ENCODE measurements at places on chromosomes 2 and 18.

GRCh38 chr2:62231541-62231940, 35.6 kb downstream of the B3GNT2 start:
- DNase-seq, result no peak

DNA sequence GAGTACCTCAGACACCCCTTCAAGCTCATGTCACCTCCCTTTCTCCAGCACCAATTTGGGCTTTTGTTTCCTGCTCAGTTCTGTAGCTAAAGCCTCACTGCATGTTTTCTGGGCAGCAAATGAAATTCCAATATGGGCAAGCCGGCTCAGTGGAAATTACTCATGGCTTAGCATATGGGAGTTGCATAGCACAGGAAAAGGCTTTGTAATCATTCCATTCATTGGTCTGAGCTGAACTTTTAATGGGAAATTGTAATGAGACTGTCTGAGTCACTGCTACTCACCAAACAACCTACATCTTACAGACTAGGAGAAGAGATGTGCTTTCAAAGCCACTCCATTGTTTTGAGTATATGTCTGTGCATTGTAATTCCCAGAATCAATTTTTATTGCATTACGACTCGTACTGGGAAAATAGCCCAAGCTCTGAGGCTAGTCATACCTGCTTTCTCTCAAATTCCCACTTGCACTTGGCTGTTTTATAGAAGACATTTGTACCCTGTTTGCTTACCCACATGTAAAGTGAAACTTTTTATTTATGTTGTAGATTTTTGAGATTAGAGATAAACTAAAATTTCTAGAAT, 139.5 kb upstream of the LRATD1 start:
- DNase-seq, result no peak

GRCh38 chr2:182020286-182021070, 34.8 kb downstream of the PPP1R1C start:
- DNase-seq, result no peak

DNA sequence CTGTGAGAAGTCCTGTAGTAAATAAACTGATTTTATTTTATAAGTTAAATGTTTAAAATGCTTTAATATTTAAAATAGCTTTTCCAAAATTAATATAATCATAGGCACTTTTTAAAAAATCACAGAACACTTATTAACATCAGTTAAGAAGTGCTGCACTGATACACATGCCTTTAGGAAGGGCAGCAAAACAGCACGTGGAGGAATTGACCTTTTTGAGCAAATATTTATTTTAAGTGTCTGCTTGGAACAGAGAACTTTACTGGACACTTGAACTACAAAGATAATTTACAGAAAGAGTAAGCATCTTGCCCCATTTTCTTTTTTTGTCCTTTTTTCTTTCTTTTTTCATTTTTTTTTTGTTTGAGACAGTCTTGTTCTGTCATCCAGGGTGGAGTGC, 87.7 kb upstream of the NARS1 start:
- DNase-seq, result no peak

DNA sequence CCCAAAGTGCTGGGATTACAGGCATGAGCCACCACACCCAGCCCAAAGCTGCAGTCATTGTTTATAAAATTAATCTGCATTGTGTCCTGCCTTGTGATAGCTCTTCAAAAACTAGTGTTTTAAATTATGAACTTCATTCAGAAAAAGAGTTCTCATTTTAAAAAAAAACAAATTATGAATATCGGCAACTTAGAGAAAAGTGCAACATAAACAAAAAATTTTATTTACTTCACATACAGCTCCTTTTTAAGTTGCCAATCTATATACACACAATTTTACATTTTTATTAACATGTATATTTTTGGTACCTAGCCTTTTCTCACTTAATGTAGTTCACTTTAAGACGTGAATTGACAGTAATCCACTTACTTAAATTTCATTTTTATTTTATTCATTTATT, 46.9 kb downstream of the GEMIN6 start:
- no peak for DNase-seq

GRCh38 chr2:98608962-98609604, 694 bp downstream of the UNC50 start:
- no peak for DNase-seq

DNA sequence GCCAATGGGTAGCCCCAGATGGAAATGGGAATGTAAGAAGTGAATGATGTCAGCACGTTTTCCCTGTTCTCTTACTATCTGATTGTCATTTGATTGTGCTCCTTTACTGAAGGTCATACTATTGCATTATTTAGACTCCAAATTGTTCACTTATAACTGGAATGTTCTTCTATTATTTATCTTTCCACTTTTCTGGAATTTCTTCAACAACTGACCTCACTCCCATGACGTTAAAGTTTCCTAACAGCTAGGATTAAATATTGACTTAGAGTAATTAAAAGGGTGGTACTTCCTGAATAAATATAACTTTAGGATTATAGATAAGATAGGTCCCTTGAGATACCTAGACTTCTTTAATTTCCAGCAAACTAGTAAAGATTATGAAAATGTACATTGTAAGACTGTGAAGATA, 10.9 kb upstream of the GULP1 start:
- no peak for DNase-seq

GRCh38 chr2:162403884-162404283, 60.0 kb downstream of the GCA start:
- no peak for DNase-seq

GRCh38 chr2:159860581-159861310, 62.7 kb upstream of the CD302 start:
- no peak for DNase-seq

DNA sequence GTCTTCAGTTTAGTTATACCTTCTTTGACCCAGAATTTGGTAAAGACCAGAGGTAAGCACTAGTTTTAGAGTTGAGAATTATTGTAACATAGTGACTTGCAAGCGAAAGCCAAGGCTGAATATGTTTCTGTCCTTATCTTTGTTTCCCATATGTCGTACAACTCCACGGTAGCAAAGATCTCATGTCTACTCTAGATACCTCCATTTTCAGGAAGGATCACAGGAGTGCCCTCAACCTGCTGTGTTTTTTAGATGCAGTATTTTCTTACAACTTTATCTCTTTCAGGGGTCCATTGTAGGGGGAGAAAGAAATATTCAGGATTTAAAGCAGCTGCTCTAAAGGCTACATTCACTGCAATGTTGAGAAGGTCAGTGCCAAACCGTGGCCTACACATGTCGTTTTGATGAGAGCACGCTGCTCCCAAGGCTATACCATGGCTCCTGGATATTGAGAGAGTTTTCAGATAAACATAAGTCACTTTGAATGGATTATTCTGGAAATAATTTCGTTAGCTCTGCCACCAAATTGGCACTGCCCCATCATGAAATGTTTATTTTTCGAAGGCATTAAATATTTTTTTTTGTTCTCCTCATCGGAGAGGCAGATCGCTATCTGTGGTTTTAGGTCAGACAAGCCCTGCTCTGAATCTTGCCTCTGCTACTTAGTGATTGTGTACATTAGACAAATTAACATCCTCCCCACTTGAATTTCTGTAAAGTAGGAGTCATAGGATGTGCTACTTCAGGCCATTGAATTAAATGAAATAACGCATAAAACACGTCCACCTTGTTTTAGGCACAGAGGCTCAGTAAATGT, 2.1 kb downstream of the RHBDD1 start:
- no peak for DNase-seq

DNA sequence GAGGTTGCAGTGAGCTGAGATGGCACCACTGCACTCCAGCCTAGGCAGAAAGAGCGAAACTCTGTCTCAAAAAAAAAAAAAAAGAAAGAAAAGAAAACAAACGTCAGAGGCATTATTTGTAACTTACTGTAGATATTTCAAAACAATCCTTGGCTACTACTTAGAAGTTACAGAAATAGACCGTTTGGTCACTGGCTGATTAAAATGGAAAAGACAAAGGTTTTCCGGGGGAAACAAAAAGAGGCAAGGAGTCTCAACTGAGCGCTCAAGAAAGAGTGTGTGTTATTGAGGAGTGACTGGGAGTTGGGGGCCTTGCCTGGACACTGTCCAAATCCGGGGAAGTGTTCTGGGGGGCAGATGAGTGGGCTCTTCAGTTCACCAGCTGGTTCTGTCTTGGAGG, 47.6 kb downstream of the TEX44 start:
- DNase-seq, result no peak

GRCh38 chr2:163675388-163675787, 60.4 kb downstream of the FIGN start:
- DNase-seq, result no peak

DNA sequence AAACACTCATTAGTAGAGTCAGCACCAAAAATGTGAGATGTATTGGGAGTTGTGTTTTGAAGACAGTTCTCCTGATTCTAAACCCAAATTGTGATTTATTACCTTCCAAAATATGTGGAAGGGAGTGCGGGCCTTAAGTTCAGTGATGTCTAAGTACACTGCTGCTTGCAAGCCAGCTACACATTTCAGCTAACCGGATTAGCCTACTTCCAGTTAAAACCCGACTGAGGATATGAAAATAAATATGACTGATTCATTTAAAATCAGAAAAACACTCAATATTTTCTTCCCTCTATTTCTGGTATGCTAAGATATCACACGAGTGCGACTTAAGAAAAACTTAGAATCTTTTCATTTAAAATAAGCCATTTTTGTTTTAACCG, 907 bp downstream of the FHL2 start:
- no peak for DNase-seq

- DNase-seq, result no peak
Observed at GRCh38 chr18:36752929-36753865, 75.6 kb downstream of the TPGS2 start.
